ENCODE measurements at places on chromosomes 4 and X. TPM values are rescaled to one million over a fixed set of nuclear protein-coding genes. Genes with fewer than 3 reads are reported as not detected.

DNA sequence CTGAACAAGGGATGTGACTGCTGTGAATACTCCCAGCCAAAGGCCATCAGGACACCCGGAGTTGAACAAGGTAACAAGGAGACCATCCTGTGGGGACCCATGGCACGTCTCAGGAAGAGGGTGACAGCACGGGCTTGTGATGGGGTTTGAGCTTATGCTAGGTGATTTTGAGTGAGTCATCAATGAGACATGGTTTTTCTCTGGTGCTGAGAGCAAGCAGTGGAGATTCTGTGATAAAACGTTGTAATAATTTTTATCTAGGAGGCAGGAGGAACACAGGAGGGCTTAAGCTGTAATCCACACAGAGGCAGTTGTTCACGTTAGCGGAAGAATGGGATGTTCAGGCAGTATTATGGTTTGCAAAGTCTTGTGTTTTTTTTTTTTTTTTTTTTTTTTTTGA is 36.0 kb downstream of the TRIML1 start:
- no peak overlapping the region for H3K27ac ChIP-seq
- no peak for DNase-seq
- H3K36me3 ChIP-seq = no peaks in the 10 kb centered on the region
- no peaks in the 10 kb centered on the region for H3K27me3 ChIP-seq
- H3K4me3 ChIP-seq = no peak overlapping the region

DNA sequence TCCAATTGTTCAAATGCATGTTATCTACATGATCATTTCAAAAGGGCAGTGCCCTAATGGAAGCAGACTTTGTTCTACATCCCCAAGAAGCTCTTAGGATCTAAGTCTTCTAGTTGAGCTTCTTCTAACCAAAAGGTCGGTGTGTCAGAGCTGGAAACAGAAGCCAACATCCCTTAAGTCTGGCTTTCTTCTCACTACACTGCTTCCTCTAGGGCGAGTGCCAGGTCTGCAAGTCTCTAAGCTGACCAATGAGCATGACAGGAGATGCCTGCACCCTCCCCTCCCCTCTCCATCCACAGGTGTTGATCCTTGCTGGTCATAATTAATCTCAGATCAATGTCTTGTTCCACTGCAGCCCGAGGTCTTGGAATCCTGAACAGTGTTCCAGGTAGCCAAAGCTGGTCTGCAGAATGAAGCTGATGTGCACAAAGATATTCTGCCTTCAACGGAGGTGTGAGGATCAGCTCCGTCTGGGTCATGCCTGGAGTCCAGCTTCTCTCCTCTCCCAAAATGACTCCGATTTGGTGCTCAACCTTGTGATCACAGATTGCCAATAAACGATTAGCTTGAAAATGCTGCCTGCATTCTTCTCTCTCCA is 44.1 kb downstream of the WDR1 start:
- DNase-seq = no peak
- H3K27ac ChIP-seq = peak overlapping the region; percentile 35
- H3K36me3 ChIP-seq = peaks cover 45% of the 10 kb centered on the region
- H3K4me3 ChIP-seq = no peak overlapping the region

- H3K4me3 ChIP-seq = no peak overlapping the region
- DNase-seq = no peak
- no peaks in the 10 kb centered on the region for H3K36me3 ChIP-seq
- no peak overlapping the region for H3K27ac ChIP-seq
- no peaks in the 10 kb centered on the region for H3K27me3 ChIP-seq
- no peaks in the 10 kb centered on the region for H3K4me1 ChIP-seq
These were observed 105.9 kb downstream of the IL1RAPL1 start for GRCh38 chrX:28693101-28693500.

DNA sequence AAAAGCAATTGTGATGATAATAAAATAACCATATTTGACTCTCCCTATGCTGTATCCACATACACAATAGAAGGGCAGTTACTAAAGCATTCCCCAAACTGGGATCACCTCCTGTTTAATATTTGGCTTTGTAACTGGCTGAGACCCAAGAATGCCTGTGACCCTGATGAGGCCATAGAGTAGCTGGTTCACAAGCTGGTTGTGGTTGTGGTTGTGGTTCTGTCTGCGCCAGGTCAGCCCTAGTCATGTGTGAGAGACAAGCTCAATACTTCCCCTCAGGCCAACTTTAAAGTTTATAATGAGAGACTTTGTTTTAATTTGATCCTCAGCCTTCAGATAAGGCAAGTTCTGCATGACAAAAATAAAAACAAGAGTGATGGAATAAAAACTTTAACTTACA is 209.9 kb downstream of the PARM1 start:
- no peak overlapping the region for H3K27ac ChIP-seq
- H3K4me3 ChIP-seq = no peak overlapping the region

Gene TRIM60
- total RNA-seq = not detected

DNA sequence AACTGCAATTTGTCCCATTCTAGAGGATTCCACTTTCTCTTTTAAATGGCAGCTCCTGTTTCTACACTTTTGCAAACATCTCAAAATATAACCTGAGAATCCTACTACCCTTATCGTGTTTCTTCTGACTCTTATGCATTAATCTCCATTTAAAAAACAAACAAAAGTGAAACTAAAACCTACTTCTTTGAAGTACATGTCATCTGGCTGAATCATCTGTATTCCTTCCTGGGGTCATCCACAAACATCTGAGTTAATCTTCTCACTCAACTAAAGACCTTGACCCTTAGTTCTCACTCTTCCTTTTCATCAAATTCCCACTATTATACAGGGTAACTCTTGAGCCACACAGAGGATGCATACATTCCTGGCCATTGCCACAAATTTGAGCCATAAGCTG is 584.8 kb downstream of the PPARGC1A start:
- no peak for DNase-seq
- no peak overlapping the region for H3K4me3 ChIP-seq
- H3K27ac ChIP-seq = no peak overlapping the region
- H3K27me3 ChIP-seq = no peaks in the 10 kb centered on the region
- peaks cover 3% of the 10 kb centered on the region for H3K4me1 ChIP-seq
